Prostate gland (tissue), 2 donors: ENCODE measurements at places on chromosomes 16 and 17. TPM values are rescaled to one million over a fixed set of nuclear protein-coding genes. Genes with fewer than 3 reads are reported as not detected.

DNA sequence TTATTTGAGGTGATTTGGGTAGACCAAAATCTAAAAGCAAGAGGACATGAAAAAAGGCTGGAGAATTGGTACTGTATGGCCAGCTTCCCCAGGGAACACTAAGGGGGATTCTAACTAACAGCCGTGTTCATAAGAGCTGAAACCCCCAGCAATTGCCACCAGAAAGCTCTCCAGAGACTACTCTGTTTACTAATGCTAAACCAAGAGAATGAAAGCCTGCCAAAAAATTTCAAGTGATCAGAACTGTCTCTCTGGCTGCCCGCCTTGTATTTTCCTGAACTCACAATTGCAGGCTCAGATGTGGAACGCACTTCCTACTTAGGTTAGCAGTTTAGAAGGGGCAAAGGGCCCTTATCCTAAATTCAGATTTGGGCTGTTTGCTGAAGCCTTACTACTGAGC lies 24.1 kb downstream of the MYH10 start:
- H3K36me3 ChIP-seq: no peaks in the 10 kb centered on the region
- H3K27ac ChIP-seq: no peak overlapping the region
- no peak overlapping the region for H3K4me3 ChIP-seq
- H3K27me3 ChIP-seq: no peaks in the 10 kb centered on the region
- H3K4me1 ChIP-seq: no peaks in the 10 kb centered on the region

DNA sequence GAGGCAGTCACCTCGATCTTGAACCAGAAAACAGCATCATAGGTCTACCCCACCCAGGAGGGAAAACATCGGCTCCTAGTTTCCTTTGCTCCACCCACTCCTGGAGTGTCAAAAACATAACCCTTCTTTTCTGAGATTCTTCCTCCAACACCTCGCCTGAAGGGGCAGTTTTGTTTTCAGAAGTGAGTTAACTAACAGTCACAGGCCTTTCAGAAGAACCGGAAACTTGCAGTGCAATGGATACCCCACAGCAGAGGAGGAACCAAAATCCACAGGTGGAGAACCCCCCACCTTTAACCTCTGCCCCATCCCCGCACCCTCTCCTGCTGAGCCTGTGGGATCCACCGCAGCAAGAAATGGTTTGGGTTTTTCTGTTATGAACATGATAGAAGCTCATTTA lies 7.8 kb upstream of the TEX2 start:
- no peak overlapping the region for H3K27ac ChIP-seq
- H3K4me3 ChIP-seq: no peak overlapping the region
- no peak for DNase-seq

DNA sequence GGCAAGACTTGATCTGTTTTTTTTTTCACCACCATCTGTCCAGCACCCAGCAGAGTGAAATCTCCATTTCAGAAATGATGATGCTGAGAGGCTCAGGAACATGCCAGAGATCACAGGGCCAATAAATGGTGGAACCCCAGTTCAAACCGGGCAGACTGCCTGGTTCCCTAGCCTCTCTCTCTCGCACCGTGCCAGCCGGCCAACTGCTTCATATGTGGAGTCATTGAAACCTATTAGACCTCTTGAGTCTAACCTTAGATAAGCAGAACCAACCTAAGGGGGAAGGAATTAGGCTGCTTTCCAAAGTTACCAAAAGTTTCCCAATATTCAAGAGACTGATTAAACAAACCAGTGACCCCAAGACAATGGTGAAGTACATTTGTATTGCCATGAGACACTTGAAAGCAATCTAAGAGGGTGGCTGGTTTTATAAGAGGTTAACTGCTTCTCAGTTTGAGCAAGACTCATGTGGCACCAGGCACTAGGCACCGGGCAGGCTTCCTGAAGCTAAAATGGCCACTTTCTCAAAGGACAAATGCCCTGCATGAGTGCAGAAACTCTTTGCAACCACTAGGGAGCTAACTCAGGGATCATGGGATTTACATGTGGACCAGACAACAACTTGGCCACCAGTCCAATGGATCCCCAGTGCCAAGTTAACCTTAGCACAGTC lies 18.4 kb downstream of the TOX3 start:
- no peak for DNase-seq
- H3K27me3 ChIP-seq: no peaks in the 10 kb centered on the region
- no peaks in the 10 kb centered on the region for H3K36me3 ChIP-seq
- no peaks in the 10 kb centered on the region for H3K4me1 ChIP-seq
- H3K4me3 ChIP-seq: no peak overlapping the region
- H3K27ac ChIP-seq: no peak overlapping the region

DNA sequence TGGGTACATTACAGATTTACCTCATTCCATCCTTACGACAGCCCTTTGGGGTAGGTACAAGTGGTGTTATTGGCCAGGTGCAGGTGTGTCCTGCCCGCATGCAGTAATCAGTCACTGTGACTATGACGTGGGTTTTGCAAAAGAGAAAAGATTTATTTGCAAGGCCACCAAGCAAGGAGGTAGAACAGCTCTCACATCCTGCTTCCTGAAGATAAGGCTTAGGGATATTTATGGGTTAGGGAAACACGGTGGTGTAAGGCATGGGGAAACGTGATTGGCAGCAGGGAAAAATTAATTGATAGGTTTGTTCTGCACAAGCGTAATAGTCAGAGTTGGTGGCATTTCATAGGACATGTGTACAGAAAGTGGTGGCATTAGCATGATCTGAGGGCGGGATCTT lies 214.8 kb downstream of the PARN start:
- no peaks in the 10 kb centered on the region for H3K27me3 ChIP-seq
- H3K4me3 ChIP-seq: no peak overlapping the region
- peaks cover 6% of the 10 kb centered on the region for H3K4me1 ChIP-seq
- DNase-seq: no peak
- H3K27ac ChIP-seq: no peak overlapping the region

- peaks cover 4% of the 10 kb centered on the region for H3K4me1 ChIP-seq
- peak overlapping the region; percentile 89 for H3K4me3 ChIP-seq
- H3K27ac ChIP-seq: peak overlapping the region; percentile 73
- H3K36me3 ChIP-seq: no peaks in the 10 kb centered on the region
- DNase-seq: no peak
- H3K27me3 ChIP-seq: no peaks in the 10 kb centered on the region
Observed at GRCh38 chr17:82752371-82753200, 721 bp downstream of the TBCD start.

DNA sequence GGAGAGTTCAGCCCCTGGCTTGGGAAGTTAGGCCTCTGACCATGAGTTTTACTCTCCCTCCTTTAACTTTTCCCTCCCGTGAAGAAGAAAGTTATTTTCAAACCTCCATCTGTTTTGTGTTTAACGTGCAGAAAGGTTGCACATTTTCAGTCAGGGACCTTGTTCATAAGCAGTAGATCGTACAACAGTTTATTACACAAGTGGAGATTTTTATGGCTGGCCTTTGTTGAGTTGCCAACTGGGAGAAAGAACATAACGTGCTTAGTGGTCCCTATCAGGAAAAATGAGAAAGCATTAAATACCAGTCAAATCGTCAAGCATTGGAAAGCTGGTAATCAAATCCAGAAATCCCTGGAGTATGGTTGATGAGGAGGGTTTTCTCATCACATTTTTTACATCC lies 117.9 kb upstream of the MYOCD start:
- no peak overlapping the region for H3K4me3 ChIP-seq
- DNase-seq: no peak
- H3K27ac ChIP-seq: no peak overlapping the region
- H3K27me3 ChIP-seq: no peaks in the 10 kb centered on the region
- H3K4me1 ChIP-seq: no peaks in the 10 kb centered on the region

DNA sequence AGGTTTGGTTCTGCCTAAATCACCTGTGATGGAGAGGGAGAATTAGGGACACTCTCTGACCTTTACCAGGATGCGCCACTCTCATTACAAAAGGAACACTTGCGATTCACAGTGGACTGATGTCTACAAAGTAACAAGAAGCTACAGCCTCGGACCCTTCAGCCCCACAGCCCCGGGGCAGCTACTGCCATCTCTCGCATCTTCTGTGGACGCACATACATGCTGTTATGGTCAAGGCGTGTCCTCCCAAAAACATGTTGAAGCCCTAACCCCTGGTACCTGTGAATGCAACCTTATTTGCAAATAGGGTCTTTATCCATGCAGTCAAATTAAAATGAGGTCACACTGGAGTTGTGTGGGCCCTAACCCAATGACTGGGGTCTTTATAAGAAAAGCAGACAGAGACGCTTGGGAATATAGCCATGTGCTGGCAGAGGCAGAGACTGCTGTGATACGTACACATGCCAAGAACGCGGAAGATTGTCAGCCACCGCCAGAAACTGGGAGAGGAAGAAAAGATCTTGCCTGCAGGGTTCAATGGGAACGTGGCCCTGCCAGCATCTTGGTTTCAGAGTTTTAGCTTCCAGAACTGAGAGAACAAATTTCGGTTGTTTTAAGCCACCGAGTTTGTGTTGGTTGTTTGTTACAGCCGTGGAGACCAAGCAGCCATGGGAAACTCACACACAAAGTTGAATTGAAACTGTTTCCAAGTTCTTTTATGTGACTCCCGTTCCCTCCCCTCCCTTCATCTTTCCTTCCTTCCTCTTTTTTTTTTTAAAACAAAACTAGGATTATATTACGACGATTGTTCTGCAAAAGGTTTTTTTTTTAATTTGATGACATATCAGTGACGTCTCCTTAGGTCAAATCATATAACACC lies 23.1 kb downstream of the ATP2C2 start:
- no peaks in the 10 kb centered on the region for H3K36me3 ChIP-seq
- H3K4me1 ChIP-seq: no peaks in the 10 kb centered on the region
- peak overlapping the region; percentile 58 for H3K27ac ChIP-seq
- H3K27me3 ChIP-seq: no peaks in the 10 kb centered on the region
- DNase-seq: peak; percentile 74

DNA sequence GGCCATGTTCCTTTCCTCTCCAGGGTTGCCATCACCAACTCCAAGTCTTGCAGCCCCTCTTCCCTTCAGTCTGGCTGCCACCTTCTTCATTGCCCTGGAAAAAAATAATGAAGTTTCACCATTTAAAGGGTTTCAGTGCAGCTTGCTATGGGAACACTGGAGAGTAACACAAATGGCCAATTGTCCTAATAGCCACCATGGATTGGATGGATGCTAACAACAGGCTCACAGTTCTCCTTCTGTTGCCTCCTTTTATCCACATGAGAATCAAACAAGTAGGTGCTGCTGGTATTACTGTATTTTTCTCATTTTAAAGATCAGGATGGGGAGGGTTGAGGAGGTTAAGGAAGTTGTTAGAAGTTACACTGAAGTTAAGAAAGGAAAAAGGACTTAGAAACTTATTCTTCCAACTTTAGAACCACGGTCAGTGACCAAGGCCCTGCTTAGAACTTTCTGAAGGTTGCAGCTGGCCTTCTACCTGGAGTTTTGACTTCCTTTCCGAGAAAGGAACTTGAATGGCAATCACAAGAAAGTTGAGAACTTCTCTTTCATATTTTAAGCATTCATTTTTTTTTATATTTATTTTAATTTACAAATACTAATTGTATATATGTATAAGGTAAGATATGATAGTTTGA lies 198.0 kb upstream of the MAF start:
- no peaks in the 10 kb centered on the region for H3K27me3 ChIP-seq
- H3K4me3 ChIP-seq: no peak overlapping the region
- no peak for DNase-seq
- no peaks in the 10 kb centered on the region for H3K4me1 ChIP-seq
- H3K36me3 ChIP-seq: no peaks in the 10 kb centered on the region

- no peak overlapping the region for H3K4me3 ChIP-seq
- no peak for DNase-seq
- H3K4me1 ChIP-seq: no peaks in the 10 kb centered on the region
Observed at GRCh38 chr16:7093511-7093910, 239.1 kb upstream of the RBFOX1 start.

GRCh38 chr16:66857437-66857836 lies 13.2 kb downstream of the CA7 start:
- H3K4me3 ChIP-seq: no peak overlapping the region
- no peak for DNase-seq
- no peaks in the 10 kb centered on the region for H3K4me1 ChIP-seq
- no peaks in the 10 kb centered on the region for H3K36me3 ChIP-seq
- no peak overlapping the region for H3K27ac ChIP-seq
- H3K27me3 ChIP-seq: no peaks in the 10 kb centered on the region

- no peak overlapping the region for H3K4me3 ChIP-seq
- no peak for DNase-seq
- H3K27me3 ChIP-seq: no peaks in the 10 kb centered on the region
- peak overlapping the region; percentile 61 for H3K27ac ChIP-seq
Observed at GRCh38 chr16:88774544-88775393, 10.3 kb downstream of the PIEZO1 start.

DNA sequence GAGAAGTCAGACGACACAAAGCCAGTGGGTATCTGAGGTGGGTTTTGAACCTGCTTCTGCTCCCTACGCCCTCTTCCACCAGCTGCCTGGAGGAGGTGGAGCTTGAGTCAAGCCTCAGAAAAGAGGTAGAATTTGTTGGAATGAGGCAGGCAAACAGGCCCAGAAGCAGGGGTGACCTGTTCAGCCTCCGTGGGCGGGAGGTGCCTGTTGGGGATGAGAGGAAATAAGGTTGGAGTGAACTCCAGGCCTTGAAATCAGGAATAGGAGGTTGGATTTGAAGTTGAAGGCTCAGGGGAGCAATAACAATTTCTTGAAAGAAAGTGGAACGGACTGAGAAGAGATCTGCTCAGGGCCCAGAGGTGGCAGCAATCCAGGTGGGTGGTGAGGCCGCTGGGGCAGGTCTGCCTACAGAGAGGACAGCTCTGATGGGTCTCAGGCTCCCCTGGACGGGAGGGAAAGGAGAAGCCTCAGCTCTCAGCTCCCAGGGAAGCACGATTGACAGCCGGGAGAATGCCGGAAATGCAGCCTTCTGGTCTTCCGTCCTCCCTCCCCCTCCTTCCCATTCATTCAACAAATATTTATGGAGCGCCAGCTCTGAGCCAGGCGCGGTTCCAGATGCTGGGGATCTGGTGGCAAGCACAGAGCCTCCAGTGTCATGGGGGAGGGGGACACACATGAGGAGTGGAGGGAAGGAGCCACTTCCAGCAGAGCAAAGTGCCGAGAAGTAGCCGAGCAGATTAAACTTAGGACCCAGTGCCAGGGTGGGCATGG lies 61.9 kb upstream of the CIBAR2 start:
- no peak for DNase-seq
- H3K27me3 ChIP-seq: no peaks in the 10 kb centered on the region
- no peak overlapping the region for H3K4me3 ChIP-seq
- H3K36me3 ChIP-seq: no peaks in the 10 kb centered on the region
- H3K27ac ChIP-seq: no peak overlapping the region

GRCh38 chr17:30917050-30917449 lies 4.7 kb upstream of the ADAP2 start:
- no peaks in the 10 kb centered on the region for H3K36me3 ChIP-seq
- no peaks in the 10 kb centered on the region for H3K27me3 ChIP-seq
- H3K27ac ChIP-seq: no peak overlapping the region
- DNase-seq: no peak
- H3K4me3 ChIP-seq: no peak overlapping the region

GRCh38 chr16:73888840-73889490 lies 407.6 kb upstream of the PSMD7 start:
- H3K27me3 ChIP-seq: no peaks in the 10 kb centered on the region
- no peaks in the 10 kb centered on the region for H3K36me3 ChIP-seq
- no peak overlapping the region for H3K4me3 ChIP-seq
- no peak overlapping the region for H3K27ac ChIP-seq
- H3K4me1 ChIP-seq: no peaks in the 10 kb centered on the region

The SLC25A10 gene
- 39.4 TPM for total RNA-seq

The PPY gene
- total RNA-seq: not detected

The GDPD1 gene
- 5.6 TPM for total RNA-seq

The KLHL10 gene
- total RNA-seq: 0.14 TPM

The SLC35G6 gene
- not detected for total RNA-seq

The PLCG2 gene
- 10.3 TPM for total RNA-seq

The PRSS53 gene
- total RNA-seq: 2.5 TPM

The TLCD2 gene
- 2.3 TPM for total RNA-seq

The TP53TG3F gene
- not detected for total RNA-seq
